Activated CD4-positive, alpha-beta memory T cell treated with anti-CD3 and anti-CD28 coated beads for 36 hours (primary cell): ENCODE measurements at places on chromosomes 4 and X. TPM values are rescaled to one million over a fixed set of nuclear protein-coding genes. Genes with fewer than 3 reads are reported as not detected.
A peak's percentile ranks its signal among the peaks of the same experiment; 100 is the strongest.

The ABCD1 gene
- total RNA-seq = 4.8 TPM

The SGCB gene
- total RNA-seq = 13.9 TPM

GRCh38 chr4:152081024-152081423 lies 320.2 kb upstream of the GATB start:
- no peak for DNase-seq

- DNase-seq = no peak
Measured at GRCh38 chrX:68865300-68865699, 36.5 kb downstream of the EFNB1 start.

The PJA1 gene
- total RNA-seq = 20.7 TPM

DNA sequence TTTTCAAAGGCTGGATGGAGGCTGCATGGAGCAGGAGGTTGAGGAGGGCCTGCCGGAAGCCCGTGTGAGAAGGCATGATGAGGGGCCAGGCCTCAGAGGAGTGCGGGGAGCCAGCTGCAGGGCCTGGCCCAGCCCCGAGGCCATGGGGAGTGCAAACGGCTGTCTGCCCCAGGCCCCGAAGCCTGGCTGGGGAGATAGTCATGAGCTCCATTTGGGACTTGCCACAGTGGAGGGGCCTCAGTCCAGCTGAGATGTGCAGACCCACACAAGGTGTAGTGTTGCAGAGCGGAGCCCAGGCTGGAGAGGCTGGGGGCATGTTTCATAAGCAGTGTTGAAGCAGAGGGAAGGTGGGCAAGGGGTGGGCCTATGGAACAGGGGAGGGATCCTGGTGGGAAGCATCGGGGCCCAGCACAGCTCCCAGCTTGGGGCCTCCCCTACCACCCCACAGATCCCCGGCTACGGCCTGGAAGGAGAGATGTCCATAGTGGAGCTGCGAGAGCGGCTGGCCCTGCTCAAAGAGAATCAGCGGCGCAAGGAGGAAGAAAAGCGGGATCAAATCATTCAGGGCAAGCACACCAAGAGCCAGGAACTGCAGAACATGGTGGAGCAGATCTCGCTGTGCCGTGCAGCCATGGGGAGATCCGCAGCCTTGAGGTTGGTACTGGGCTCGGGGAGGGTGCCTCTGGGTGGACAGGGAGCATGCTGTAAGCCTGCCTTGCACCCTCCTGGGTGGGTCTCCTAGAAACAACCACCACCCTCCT lies 9.1 kb upstream of the RNF4 start:
- no peak for DNase-seq

DNA sequence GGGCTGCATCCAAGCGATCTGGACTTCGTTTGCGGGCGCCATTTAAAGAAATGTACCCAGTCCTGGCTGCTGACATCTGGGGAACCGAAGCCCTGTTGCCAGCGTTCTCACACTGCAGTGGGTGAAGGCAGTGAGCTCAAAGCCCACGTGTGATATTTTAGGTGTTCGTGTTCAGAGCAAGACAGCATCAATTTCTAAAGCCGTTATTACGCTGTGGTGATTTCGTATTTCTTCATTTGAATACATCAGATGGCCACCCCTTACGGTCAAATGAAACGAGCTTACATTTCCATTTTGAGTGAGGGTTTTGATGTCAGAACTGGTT lies 376 bp upstream of the C4orf36 start:
- DNase-seq = no peak

- DNase-seq = no peak
Measured at GRCh38 chrX:68415316-68415715, 18.0 kb downstream of the OPHN1 start.

- no peak for DNase-seq
Measured at GRCh38 chr4:64489628-64490027, 80.4 kb upstream of the TECRL start.

DNA sequence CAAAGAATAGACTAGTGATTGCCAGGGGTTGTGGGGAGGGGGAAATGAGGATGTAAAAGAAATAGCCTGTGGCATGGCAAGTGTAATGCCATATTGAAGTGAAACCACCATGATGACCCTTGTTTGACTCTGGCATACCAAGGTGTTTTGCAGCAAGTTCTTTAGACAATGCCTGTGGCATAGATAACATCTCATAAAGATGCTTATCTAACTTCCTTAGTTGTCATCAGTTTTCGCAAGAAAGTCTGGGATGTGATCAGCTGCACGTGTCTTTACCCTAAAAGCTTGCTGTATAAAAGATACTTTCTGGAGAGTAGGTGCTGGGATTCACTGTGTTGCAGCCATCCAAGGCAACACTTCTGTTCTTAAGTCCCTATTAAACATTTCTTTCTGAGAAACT lies 176.1 kb upstream of the MAGEB16 start:
- DNase-seq = no peak

The SASH3 gene
- 126 TPM for total RNA-seq

The TMPRSS11F gene
- total RNA-seq = not detected

GRCh38 chr4:124890522-124890921 lies 178.0 kb upstream of the ANKRD50 start:
- no peak for DNase-seq

The EIF4E gene
- total RNA-seq = 121 TPM

GRCh38 chr4:71187404-71188155 lies 151.2 kb upstream of the SLC4A4 start:
- DNase-seq = peak; percentile 35

DNA sequence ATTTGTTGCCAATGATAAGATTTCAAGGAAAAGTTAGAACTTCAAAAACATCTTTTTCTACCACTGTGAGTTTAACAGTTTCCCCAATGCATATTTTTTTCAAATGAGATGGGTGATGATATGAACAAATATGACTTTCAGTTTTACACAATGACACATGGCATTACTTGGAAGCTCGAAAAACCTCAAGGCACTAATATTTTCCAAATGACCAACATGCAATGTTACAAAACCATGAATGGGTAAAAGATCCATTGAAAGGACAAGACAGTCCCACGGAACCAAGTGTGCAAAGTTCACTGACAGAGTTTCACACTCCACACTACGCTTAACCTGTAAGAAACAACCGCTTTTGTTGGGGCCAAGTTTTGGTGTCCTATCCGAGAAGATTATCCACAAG lies 84.5 kb downstream of the CD99L2 start:
- peak; percentile 8 for DNase-seq

DNA sequence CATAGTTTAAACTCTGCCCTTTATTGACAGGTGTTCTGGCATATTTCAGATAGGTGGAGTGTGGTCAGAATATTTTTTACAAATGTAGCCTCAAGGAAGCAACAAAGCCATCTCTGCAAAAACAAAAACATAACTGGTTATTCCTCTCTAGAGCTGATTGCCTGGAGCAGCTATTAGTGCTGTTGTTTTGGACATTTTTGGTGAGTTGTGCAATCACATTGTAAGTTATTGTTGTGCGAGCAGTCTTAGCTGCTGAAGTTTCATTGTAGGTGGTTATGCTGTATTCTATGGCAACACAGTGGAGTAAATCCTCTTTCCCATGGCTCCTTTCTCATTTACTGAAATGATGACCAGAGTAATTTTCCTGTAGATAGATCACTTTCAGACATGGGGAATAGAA lies 1413.0 kb downstream of the PCDH7 start:
- no peak for DNase-seq

GRCh38 chr4:40888933-40889332 lies 139.2 kb downstream of the NSUN7 start:
- no peak for DNase-seq

The VEGFC gene
- total RNA-seq = not detected

GRCh38 chrX:51568586-51568985 lies 50.1 kb downstream of the CENPVL3 start:
- no peak for DNase-seq

GRCh38 chr4:3190549-3190948 lies 58.4 kb upstream of the MSANTD1 start:
- no peak for DNase-seq

- DNase-seq = no peak
Measured at GRCh38 chr4:167688660-167689142, 403.6 kb upstream of the ANXA10 start.

The SMIM43 gene
- not detected for total RNA-seq

DNA sequence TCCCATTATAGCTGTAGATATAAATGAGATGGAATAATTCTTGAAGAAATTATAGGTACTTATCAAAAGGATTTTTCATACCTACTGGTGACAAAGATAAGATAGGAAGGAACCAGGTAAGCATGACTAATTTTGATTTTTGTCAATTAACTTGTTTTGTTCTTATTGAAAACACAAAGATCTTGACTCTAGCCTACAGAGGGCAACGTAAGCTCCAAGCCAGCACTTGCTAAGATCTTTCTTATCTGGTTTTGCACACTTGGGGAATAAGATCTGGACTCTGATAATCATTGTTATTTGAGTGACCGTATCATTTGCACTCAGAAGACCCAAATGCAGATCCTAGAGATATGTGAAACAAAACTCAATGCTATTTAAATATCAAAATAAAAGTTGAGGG lies 223.4 kb downstream of the VEGFC start:
- DNase-seq = no peak

- DNase-seq = no peak
Measured at GRCh38 chr4:108377021-108377420, 208.3 kb upstream of the LEF1 start.

The TMEM154 gene
- 20.8 TPM for total RNA-seq

GRCh38 chr4:184765473-184766340 lies 31.8 kb upstream of the CENPU start:
- DNase-seq = no peak

DNA sequence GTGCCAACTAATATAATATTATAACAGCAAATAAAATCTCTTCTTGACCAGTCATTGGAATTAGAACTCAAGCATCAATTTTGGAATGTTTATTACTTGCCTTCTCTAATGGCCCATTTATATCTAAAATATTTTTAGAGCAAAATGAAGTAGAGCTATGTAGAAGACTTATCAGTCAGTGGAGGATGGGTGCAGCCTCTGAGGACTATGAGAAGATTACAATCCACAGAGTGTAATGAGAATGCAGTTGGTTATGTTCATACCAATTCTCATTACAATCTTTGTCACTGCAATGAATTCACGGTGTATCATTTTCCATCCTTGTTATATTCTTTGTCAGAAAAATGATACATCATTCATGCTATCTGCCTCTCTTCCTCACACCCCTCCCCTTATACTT lies 878.1 kb downstream of the CENPC start:
- no peak for DNase-seq

DNA sequence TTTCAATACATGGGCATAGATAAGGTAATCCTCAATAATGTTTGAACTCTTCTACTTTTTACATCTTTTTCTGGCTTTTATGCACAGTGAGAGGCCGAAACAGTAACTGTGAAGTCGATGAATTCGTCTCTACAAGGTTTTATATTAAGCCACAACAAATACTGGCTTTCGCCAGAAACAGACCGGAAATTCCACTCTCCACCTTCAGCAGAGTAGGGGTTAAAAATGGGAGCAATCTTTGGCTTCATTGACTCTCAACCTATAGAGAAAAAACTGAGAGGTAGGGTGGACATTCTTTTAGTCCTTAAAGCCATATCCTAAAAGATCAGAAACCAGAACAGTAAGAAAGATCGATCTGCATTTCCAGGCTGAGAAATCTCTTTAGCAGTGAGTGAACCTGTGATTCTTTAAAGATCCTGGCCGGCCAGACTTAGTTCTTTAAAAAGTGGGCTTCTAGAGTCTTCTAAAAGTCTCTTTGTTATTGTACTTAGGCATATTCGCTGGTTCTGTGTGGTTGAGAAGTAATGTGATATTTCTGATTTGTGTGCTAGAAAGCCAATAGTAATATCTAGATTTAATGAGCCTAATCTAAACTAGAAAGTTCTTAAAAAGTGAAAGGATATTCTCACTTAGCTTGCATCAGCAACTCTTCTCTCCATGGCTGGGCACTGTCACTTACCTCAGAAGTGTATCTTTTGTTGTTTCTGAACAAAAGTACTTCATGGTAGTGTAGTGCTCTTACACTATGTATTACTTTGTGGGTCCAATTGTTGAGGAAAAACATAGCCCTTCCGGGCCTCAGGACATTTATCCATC lies 2.0 kb downstream of the HSPA4L start:
- no peak for DNase-seq

GRCh38 chr4:15930314-15930713 lies 8.2 kb downstream of the FGFBP1 start:
- DNase-seq = peak; percentile 12

The OCRL gene
- 2.8 TPM for total RNA-seq

GRCh38 chrX:124151195-124151594 lies 181.3 kb upstream of the TEX13D start:
- no peak for DNase-seq

DNA sequence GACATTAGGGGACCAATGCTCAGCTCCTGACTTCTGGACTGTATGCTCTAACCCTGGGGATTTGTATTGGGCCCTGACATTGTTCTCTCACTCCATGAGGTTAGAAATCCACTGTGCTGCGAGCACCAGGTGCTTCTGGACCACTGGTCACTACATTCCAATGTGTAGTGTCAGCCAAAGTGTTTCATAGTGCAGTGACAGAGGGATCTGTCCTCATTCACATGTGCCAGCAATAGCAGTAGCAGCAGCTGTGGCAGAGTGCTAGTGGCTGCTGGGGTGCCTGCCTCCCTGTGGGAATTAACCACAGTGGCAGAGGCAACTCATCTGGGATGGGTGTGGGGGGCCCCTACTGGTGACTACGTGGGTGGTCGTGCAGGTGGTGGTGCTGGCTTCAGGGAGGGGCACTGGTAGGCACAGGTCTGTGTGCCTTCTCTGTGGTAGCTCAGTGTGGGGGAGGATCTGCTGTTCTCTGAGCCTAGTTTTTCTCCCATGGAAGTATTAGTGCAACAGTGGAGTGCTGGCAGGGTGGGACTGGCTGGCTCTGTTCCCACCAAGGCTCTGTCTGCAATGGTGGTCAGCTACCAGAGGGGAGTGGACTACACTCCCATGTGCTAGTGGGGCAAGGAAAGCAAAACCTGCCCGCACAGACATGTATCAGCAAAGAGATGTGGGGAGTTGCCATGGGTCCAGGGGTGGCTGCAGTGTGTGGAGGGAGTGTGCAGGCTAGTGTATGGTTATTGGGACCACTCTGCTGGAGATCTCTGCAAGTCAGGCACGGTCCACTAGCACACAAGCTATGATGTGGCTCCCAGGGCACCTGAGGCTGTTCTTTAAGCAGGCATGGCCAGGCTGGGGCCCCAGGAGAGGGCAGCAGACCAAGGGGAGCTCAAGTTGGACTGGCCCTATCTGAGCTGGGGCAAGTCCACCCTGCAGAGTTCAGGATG lies 78.5 kb downstream of the SCLT1 start:
- no peak for DNase-seq

The FAAH2 gene
- 10.3 TPM for total RNA-seq

GRCh38 chr4:164081801-164082200 lies 587.3 kb downstream of the TMA16 start:
- no peak for DNase-seq

The WDFY3 gene
- total RNA-seq = 1.3 TPM

- DNase-seq = peak; percentile 78
Measured at GRCh38 chrX:9995855-9996339, 28.7 kb downstream of the CLDN34 start.
